Fibroblast of skin of abdomen (primary cell): ENCODE measurements at places on chromosomes 11 and 22.

GRCh38 chr11:15761235-15761634 lies 595.1 kb downstream of the SOX6 start:
- DNase-seq: no peak

- peak; percentile 90 for DNase-seq
These were observed 98.8 kb downstream of the SNX19 start for GRCh38 chr11:130817330-130817944.

- no peak for DNase-seq
These were observed 20.8 kb downstream of the LRP5 start for GRCh38 chr11:68333173-68333572.

DNA sequence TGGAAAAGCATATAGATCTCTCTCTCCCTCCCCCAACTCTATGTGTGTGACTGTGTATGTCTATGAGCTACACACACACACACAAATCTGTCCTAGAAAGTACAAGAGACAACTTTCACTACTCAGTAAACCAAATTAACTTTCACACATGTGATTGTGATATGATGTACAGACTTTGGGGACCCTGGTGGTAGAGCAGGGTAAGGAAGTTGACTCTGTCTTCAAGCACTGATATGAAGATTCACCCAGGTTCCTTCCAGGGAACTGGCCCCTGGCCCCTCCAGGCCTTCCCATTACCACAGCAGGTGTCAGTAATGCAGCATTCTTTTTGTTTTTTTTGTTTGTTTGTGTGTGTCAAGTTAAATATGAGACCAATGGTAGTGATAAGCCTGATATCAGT lies 66.1 kb upstream of the PTH start:
- DNase-seq: no peak

DNA sequence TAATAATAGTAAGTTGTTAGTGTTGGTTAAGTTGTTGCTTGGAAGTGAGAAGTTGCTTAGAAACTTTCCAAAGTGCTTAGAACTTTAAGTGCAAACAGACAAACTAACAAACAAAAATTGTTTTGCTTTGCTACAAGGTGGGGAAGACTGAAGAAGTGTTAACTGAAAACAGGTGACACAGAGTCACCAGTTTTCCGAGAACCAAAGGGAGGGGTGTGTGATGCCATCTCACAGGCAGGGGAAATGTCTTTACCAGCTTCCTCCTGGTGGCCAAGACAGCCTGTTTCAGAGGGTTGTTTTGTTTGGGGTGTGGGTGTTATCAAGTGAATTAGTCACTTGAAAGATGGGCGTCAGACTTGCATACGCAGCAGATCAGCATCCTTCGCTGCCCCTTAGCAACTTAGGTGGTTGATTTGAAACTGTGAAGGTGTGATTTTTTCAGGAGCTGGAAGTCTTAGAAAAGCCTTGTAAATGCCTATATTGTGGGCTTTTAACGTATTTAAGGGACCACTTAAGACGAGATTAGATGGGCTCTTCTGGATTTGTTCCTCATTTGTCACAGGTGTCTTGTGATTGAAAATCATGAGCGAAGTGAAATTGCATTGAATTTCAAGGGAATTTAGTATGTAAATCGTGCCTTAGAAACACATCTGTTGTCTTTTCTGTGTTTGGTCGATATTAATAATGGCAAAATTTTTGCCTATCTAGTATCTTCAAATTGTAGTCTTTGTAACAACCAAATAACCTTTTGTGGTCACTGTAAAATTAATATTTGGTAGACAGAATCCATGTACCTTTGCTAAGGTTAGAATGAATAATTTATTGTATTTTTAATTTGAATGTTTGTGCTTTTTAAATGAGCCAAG lies 2.7 kb downstream of the NEAT1 start:
- DNase-seq: peak; percentile 76

DNA sequence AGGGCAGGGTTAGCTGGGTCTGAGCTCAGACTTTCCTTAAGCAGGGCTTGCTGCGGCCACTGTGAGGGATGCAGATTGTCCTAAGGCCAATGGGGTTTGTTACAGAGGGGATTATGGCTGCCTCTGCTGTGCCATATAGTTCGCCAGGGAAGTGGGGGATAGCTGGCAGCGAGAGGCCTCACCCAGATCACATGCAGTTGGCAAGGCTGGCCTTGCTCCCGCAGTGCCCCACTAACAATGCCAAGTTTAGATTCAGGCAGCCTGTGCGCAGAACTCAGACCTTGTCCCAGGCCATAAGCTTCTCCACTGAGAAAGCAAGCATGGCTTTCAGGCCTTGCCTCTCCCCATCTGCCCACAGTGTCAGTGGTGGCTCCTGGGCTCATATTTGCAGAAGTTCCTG lies 4.7 kb upstream of the APOL2 start:
- no peak for DNase-seq

DNA sequence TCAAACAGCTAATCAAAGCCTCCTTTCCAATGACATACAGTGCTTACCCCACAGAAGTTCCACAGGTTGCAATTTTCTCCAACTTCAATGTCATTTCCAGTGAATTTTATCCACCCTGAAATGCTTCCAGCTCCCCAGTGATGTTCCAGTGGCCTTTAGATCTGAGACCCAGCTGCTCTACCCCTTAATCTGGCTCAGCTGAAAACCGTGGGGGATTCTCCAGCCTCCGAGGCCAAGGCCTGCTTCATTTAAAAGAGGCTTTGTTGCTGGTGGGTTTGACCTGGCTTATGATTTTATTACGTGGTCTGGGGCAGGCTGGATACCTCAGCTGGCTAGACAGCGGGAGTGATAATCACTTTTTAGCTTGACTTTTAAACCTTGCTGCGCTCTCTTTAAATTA lies 10.9 kb downstream of the HEPHL1 start:
- DNase-seq: no peak

GRCh38 chr11:35943713-35944502 lies at the start of gene LDLRAD3:
TSS of gene LDLRAD3 (plus strand) at chr11:35944062. CDS start at chr11:35944099, 37 bp downstream.
- DNase-seq: peak; percentile 84

GRCh38 chr11:120134106-120134930 lies 3.6 kb downstream of the TRIM29 start:
- no peak for DNase-seq

DNA sequence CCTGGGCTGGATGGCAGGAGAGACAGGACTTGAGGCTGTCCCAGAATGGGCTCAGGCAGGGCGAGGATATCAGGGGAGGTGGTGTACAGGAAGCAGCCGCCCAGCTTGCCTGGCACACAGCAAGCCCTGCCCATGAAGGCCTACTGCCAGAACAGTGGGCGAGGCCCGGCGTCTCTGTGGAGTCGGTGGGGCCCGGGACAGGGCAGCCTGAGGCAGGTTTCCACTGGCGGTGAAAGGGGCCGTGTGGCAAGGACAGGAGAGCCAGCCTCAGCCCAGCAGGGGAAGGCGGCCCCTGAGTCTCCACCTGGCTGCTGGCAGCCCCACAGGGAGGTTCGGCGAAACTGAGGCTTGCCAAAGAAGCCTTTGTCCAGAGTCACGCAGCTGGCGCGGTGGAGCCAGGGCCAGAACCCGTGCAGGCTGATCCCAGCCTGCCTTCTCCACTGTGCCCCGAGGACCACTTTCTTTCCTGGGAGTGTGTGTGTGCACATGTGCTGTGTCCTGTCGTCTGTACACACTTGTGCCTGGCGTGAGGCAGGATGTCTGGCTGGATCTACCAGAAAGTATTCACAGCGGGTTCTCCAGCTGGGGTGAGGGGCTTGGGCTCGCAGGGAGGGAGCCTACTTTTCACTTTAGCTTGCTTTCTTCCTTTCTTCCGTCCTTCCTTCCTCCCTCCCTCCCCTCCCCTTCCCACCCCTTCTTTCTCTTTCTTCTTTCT lies 1.2 kb downstream of the TSPO start:
- DNase-seq: peak; percentile 30

GRCh38 chr11:93073026-93073425 lies 103.6 kb downstream of the MTNR1B start:
- no peak for DNase-seq

- DNase-seq: no peak
These were observed 231.4 kb downstream of the LARGE1 start for GRCh38 chr22:33688903-33689302.

GRCh38 chr22:36874309-36874696 lies 13.5 kb downstream of the NCF4 start:
- no peak for DNase-seq

DNA sequence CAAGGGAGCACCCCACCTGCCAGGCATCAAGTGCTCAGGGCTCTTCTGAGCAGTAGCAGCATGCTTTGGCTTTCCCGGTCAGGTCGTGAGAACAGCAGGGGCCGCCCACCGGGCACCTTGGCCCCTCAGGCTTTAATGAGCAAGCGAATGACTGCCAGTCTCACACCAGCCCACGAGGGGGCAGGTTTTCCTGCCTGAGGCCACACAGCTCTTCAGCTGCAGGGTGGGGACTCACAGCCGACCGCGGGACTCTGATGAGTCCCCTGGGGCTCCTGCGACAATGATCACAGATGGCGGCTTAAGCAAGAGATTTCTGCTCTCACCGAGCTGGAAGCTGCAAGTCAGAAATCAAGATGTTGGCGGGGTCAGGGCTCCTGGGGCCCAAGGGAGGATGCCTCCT lies 14.3 kb upstream of the FGF19 start:
- no peak for DNase-seq

DNA sequence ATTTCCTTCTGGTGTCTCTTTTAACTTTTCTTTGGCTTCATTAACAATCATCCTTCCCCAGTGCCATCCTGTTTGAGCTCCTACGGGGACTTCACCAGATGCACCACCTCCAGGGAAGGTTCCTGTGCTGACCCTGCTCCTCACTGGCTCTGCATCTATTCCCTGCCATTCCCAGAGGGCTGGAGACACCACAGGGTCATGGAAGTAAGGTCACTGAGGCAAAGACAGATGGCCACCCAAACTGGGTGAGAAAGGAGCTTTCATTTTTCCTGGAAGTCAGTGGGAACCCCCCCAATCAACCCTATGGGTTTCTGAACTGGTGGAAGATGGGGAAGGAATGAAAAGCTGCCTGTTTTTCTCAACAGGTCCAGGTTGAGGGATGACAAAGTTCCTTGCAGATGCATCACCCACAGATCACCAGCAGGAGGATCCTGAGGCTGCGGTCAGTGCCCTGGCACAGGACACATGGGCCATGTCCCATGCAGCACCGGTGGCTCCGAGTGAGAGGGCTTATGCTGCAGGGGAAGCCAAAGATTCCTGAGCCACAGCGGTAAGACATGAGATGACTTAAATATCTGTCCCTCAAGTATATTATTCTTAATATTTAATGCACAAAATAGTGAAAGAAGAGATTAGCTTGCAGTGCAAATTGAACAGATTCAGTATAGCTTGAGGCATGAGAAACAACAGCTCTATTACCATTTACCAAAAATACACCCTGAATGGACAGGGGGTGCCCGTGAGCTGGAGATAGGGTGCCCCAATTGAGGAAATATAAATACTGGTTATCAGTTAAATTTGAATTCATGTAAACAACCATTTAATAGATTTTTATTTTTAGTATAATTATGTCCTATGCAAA lies 73.0 kb upstream of the VPREB1 start:
- DNase-seq: no peak

DNA sequence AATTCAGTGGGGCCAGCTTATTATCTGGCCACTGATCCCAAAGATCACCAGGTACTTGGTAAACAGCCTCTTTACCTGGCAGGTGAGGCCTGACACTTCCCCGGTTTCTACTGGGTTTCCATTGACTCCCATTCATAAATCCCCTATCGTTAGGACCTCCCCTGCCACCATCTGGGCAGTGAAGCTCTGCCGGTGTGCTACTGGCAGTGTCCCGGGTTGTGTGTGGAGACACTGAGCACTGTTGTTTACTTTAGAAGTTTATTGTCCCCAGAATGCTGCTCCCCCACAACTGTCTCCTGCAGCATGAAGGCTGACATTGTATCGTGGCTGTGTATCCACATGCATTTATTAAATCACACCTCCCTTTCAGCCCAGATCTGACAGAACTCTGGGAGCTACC lies 142.7 kb downstream of the WNT7B start:
- DNase-seq: no peak

DNA sequence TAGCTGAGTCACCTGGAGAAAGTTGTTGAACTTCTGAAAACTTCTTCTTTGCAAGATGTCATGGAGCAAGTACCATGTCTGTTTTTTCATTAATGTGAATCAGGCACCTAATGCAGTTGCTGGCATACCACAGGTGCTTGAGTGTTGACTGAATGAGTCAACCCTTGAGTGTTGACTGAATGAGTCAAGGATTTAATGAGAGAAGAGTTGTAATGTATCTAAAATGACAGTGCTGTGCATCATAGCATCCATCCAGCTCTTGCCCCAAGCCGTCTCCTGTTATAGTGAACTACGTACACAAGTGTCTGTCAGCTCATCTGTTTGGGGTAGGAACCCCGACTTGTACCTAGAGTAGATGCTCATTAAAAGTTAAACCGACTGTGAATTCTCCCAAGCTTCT lies 93.1 kb downstream of the CWC15 start:
- DNase-seq: peak; percentile 25

DNA sequence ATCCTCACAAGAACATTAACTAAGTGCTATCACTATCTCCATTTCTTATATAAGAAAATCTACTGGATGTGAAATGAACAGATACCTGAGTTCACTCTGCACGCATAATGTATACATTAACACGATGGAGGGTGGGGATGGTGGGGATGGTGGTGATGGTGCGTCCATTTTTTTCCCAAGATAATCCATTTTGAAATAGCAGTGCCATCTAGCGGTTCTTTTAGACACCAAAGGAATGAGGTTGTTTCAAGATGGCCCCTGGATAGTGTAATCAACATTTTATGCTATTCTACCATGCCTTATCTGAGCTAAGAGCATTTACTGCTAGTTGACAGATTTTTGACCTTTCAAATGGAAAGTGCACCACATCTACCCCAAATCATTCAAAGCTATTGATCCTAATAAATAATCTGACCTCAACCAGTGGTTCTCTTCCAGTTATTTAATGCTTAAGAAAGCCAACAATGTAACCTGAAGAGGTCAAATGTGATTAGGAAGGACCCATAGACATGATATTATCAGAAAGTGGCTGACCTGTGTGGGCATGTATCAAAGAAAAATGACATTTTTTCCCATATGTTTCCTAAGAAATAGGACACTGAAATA lies 714.7 kb upstream of the TENM4 start:
- DNase-seq: peak; percentile 44
